Activated T-helper 2 cell treated with anti-CD3 and anti-CD28 coated beads, Interferon-gamma antibody, Interleukin-2, Interleukin-4, amounts not matched to agents 10 μg/mL and 5 μg/mL and 100 μg/mL, durations not matched to agents 14 hours and 24 hours and 36 hours (primary cell): ENCODE measurements at places on chromosomes 7 and 10.

DNA sequence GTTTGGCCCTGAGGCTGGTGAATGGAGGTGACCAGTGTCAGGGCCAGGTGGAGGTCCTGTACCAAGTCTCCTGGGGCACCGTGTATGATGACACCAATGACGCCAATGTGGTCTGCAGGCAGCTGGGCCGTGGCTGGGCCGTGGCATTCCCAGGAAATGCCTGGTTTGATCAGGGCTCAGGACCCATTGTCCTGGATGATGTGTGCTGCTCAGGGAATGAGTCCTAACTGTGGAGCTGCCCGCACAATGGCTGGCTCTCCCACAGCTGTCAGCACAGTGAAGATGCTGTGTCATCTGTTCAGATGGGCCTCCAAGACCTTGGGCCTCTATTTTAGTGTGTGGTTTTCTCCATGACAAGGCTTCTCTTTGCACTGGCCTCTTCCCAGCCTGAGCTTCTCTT, 64.0 kb downstream of the DMBT1 start:
- no peaks in the 10 kb centered on the region for H3K4me1 ChIP-seq
- H3K36me3 ChIP-seq, result no peaks in the 10 kb centered on the region
- H3K27me3 ChIP-seq, result peaks cover 2% of the 10 kb centered on the region
- H3K4me3 ChIP-seq, result no peak overlapping the region
- H3K27ac ChIP-seq, result no peak overlapping the region

DNA sequence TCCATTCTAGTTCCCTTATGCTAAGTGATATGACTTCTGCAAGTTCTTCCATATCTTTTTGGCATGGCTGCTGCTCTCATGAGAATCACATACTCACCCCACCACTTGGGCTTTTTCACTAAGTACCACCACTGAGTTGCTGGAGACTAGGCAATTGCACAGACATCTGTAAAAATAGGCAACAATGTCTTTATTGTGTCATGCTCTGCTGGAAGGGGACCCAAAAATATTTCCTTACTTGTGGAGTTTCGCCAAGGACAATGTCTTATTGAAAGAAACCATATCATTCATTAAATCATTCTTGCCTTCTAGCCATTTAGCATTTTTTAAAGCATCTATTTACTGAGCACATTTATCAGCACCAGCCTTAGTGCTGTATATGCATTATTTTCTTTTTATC, 17.4 kb upstream of the ASZ1 start:
- no peak overlapping the region for H3K27ac ChIP-seq
- H3K4me1 ChIP-seq, result no peaks in the 10 kb centered on the region
- H3K4me3 ChIP-seq, result no peak overlapping the region

- no peak overlapping the region for H3K27ac ChIP-seq
- no peak for DNase-seq
- H3K4me3 ChIP-seq, result no peak overlapping the region
- H3K36me3 ChIP-seq, result no peaks in the 10 kb centered on the region
- no peaks in the 10 kb centered on the region for H3K27me3 ChIP-seq
Measured at GRCh38 chr10:78513330-78513729, 479.7 kb downstream of the RPS24 start.

DNA sequence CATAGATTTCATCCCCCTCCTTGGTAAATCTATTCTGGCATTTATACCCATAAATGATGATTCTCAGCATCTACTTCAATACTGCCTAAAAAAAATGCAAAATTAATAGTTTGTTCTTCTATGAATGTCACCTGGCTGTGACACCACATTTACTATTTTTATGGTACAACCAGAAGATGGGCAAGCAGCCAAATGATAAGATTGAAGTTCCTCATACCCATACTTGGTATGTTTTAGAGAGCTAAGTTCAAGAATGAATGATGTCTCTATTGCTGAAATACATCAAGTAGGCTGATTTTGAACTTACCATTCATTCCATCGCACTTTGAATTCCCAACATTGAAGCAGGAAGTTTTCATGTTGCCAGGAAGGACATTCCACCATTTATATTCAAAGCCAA, 134.2 kb downstream of the ELAPOR2 start:
- H3K27ac ChIP-seq, result no peak overlapping the region
- no peak overlapping the region for H3K4me3 ChIP-seq
- no peaks in the 10 kb centered on the region for H3K4me1 ChIP-seq
- no peak for DNase-seq

DNA sequence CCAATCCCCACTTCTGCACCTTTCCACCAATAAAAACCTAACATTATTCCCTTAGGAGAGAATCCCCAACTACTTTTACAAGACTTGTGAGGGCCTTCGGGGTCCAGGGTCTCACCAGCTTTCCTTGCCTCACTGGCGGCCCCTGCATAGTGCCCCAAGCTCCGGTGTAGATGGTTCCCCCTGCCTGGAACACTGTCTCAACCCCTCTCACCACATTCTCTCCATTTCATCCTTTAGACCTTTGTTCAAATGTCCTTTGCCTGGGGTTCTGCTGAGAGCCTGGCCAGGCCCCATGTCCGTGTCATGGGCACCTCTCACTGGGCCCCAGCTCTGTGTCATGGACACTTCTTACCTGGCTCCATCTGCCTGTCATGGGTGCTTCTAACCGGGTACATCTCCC, 64.5 kb upstream of the SORCS3 start:
- H3K27ac ChIP-seq, result no peak overlapping the region
- H3K4me1 ChIP-seq, result peaks cover 2% of the 10 kb centered on the region
- no peak overlapping the region for H3K4me3 ChIP-seq
- H3K27me3 ChIP-seq, result peaks cover 10% of the 10 kb centered on the region
- no peaks in the 10 kb centered on the region for H3K36me3 ChIP-seq
- DNase-seq, result no peak

DNA sequence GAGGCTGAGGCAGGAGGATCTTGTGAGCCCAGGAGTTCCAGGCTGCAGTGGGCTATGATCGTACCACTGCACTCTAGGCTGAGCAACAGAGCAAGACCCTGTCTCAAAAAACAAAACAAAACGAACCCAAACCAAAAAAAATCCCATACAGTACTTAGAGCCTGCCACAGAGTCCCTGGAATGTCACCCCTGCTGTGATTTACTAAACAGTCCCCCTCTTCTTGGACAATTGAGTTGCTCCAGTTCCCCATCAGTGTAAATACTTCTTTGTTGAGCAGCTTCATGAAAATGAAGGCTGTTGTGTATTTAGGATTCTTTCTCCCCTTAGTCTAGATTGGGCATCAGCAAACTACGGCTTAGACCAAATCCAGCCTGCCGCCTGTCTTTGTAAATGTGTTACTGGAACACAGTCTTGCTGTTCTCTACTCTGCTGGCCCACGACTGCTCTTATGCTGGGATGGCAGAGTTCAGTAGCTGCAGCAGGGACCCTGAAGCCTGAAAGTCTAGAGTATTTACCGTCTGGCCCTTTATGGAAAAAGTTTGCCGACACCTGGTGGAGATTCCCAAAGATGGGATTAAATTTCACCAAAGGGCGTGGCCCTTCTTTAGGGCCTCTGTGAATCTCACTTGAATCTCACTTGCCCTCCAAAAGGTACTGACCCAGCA, 57.8 kb downstream of the PALD1 start:
- no peak overlapping the region for H3K4me3 ChIP-seq
- H3K27ac ChIP-seq, result no peak overlapping the region
- DNase-seq, result no peak
